DND-41 (cell line): ENCODE measurements at places on chromosomes 7 and 10.

- DNase-seq, result no peak
These were observed 46.3 kb downstream of the PITRM1 start for GRCh38 chr10:3126249-3126648.

DNA sequence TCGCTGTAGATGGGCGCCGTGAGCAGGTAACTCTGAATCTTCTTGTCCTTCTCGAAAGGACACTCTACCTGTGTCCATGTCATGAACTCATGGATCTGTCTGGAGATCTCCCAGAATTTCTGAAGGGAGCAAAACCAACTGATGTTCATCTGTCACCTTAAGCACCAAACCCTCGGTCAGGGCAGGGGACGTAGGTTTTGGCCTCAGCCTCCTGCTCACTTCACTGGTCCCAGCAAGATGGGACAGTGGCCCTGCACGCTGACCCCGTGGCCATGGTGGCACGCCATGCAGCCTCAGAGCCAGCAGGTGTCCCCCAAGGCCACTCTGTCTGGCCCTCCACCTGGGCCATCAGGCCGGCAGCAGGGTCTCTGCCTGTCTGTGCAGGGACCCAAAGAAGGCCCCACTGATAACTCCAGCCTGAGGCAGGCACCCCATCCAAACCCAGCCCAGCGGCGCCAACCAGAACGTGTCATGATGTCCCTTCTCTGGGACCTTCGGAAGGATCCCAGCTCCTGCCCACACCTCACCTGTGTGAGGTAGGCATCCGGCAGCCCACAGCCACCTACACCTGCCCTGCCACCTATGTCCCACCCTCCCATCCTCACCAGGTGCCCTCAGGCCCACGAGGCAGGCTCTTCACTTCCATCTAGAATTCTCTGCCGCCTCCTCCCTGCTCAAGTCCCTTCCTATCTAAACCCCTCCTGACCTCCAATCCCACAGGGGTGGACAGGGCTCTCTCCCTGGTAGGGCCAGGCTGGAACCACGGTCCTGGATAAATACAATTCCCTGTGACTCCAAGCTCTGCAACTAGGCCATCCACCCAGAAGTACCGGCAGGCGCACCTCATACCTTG lies 59.0 kb downstream of the CSGALNACT2 start:
- DNase-seq, result no peak

- no peak for DNase-seq
These were observed 267.4 kb downstream of the ADK start for GRCh38 chr10:74418285-74418872.

GRCh38 chr7:34038816-34039470 lies 133.6 kb downstream of the BMPER start:
- DNase-seq, result no peak

GRCh38 chr7:517774-518629 lies 1.6 kb downstream of the PDGFA start:
- DNase-seq, result peak; percentile 55

GRCh38 chr10:123970207-123970926 lies 78.8 kb upstream of the CPXM2 start:
- no peak for DNase-seq

- DNase-seq, result no peak
These were observed 1028.7 kb downstream of the XPNPEP1 start for GRCh38 chr10:108894402-108895301.

DNA sequence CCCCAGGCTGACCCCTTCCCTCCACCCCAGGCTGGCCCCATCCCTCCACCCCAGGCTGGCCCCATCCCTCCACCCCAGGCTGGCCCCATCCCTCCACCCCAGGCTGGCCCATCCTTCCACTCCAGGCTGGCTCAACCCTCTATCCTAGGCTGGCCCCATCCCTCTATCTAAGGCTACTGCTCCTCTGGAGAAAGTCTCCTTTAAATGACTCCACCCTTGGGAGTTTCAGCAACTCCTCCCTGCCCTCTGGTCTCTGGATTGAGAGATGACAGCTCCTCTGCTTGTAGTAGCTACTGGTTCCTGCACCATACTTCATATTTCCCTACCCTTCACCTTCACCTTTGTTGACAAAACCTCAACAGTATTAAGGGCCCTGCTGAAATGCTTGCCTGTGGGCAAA lies 8.5 kb downstream of the PRLHR start:
- DNase-seq, result no peak

GRCh38 chr10:24701447-24701846 lies 22.2 kb downstream of the ARHGAP21 start:
- DNase-seq, result peak; percentile 63

DNA sequence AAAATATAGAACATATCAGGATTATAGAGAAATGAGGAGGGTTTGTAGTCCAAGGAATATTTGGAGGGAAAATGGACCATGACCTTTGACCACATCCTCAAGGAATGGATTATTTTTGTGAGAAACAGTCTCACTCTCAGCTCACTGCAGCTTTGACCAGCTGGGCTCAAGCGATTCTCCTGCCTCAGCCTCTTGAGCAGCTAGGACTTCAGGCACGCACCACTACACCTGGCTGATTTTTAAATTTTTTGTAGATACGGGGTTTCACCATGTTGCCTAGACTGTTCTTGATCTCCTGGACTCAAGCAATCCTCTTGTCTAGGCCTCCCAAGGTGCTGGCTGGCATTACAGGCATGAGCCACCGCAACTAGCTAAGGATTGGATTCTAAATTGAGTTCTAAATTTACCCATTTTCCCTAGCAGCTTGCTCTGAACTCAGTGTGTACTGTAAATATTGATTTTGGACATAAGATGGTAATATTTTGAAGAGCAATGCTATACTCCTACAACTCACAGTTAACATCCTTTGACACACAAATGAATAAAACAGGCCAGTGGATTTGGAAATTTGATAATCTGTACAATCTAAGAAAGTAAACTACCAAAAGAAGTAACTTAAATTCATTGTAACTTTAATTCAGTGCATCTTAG lies 73.8 kb downstream of the TET1 start:
- no peak for DNase-seq

DNA sequence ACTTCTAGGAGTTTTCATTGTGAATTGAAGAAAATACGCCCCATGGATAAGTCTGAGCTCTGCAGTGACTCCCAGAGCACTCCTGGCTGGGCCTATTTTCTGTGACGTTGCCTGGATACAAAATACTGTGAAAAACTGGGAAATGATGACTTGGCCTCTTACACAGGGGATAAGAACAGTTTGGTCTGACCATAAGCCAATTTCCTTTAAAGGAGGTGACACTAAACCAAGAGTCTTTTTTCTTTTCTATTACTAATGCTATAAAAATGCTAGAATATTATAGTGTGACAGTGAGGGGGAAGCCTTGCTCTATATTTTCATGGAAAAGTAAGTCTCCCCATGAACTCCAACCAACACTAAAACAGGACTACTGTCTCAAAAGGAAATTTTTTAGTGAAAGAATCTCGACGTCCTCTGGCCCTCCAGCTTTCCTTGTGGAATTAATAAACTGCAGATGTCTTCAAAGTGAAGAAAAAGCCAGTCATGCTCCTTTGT lies 45.5 kb downstream of the MYOF start:
- no peak for DNase-seq

GRCh38 chr10:7988989-7989388 lies 65.5 kb upstream of the GATA3 start:
- DNase-seq, result peak; percentile 16

- no peak for DNase-seq
These were observed 220.6 kb upstream of the LYZL1 start for GRCh38 chr10:29068302-29068701.

- DNase-seq, result no peak
These were observed 3.5 kb upstream of the AKR1D1 start for GRCh38 chr7:138072726-138073125.

DNA sequence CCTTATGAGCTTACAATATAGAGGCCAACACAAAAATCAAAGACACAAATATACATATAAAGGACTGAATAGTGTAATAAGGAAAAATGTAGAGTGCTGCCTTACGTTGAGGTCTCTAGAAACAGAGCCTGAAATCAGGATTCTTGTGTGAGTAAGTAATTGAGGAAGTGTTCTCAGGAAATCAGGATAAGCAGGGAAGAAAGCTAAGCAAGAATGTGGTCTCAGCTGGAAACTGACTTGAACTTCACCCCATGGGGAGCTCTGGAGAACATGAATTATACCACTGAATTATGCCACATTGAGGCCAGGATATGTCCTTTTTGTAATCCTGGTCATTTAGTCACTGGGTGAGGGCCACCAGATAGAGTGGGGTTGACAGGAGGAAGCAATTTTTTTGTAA lies 191.9 kb downstream of the ETV1 start:
- DNase-seq, result no peak

DNA sequence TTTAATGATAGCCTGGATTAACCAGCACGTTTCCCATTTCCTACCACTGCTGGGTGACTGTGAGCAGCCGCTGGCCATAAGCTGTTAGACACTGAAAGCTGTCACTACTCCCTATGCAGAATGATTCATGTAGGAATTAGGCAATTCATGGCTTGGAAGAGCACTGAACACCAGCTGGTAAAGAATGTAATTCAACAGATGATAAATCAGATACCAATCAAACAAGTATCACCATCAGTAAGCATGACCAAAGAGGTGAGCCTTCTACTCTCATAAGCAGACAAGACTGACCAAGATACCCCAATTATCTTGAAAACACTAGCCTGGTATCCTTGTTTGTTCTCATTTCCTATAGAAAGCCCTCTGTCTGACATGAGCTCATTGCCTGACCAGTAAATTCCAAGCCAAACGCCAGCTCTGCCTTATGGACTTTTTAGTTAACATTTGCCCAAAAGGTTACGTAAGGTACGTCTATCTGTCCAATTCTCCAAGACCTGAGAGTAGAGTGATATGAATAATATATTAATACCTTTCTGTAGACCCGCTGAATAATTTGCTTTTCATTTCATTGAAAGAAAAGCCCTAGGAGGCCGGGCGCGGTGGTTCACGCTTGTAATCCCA lies 127.7 kb downstream of the ELMO1 start:
- no peak for DNase-seq

- DNase-seq, result no peak
These were observed 84.7 kb downstream of the TMEM178B start for GRCh38 chr7:141158561-141158960.

- DNase-seq, result no peak
These were observed 120.4 kb upstream of the RHOBTB1 start for GRCh38 chr10:61064356-61064755.

DNA sequence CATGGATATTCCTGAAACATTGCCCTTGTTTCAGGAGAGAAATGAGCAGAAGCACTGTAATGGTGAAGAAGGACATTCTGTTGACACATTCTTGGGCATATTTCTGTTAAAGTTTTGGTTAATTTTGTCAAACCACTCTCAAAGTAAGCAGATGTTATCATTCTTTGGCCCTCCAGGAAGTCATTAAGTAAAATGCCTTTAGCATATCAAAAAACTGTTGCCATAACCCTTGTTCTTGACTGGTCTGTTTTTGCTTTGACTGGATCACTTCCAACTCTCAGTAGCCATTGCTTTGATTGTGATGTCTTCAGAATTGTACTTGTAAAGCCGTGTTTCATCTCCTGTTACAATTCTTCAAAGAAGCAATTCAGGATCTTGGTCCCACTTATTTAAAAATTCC lies 404.3 kb upstream of the LRRTM3 start:
- DNase-seq, result no peak

DNA sequence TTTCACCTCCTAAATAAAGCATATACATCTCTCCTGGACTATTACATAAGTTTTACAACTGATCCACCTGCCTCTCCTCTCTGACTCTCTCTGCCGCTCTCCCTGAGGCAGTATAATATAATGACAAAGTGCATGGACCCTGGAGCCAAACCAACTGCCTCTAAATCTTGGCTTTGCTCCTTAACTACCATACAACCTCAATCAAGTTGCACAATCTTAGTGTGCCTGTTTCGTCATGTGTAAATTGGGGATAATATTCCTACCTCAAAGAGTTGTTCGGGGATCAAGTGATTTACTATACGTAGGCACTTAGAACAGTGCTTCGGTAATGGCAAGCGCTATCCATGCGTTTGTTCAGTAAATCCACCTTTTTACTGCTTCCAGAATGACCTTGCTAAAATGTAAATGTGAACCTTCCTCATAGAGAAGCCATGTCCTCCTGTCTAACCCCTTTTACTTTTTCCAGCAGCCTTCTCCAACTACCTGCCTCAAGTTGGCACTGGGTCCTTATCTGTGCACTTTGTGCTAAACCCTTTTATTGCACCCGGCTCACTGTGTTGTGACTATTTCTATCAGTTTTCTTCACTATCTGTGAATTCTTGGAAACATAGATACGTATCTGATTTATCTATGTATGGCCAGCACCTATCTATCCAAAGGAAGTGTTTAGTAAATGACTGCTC lies 30.6 kb upstream of the DLD start:
- no peak for DNase-seq

GRCh38 chr10:124650820-124651401 lies 93.3 kb downstream of the FAM53B start:
- DNase-seq, result peak; percentile 83

- no peak for DNase-seq
These were observed 113.9 kb downstream of the FZD1 start for GRCh38 chr7:91378131-91378530.

GRCh38 chr7:2139004-2139699 lies 93.6 kb downstream of the MAD1L1 start:
- DNase-seq, result no peak

DNA sequence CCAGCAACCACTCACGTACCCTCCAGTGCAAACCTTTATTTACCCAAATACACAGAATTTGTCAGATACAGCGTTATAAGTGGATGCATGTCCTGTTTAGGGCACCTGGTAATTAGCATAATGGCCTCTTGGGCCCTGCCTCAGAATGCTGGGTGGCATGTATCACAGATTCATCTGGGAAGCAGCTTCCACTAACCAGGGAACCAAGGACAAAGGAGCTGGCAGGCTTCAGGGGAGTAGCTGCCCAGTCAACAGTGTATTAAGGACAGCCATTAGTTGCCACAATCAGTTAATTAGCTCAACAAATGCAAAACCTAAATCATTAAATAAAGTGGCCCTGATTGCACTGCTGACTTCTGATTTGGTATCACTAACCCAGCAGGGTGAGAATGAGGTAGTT lies 105.7 kb downstream of the RAPGEF5 start:
- no peak for DNase-seq

DNA sequence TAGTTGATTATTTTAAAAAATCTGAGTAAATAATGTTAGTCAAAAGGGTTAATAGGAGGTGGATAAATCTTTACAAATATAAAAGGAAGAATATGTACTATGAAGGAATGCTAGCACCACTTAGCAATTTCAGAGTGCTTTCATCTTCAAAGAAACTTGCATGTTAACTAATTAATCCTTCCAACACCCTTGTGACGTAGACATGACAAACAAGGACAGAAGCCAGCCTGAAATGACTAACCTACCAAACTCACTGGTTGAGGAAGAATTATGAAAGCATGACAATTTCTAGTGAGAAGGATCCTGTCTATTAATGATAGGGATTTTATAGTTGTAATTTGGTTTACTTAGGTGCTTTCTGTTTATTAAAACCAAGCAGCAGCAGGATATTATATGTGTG lies 468.0 kb upstream of the FZD8 start:
- no peak for DNase-seq

GRCh38 chr7:150879345-150879744 lies 27.0 kb downstream of the AOC1 start:
- DNase-seq, result no peak
